NCI-H146 (cell line): ENCODE measurements at places on chromosomes 7 and 10.
A peak's percentile ranks its signal among the peaks of the same experiment; 100 is the strongest.

DNA sequence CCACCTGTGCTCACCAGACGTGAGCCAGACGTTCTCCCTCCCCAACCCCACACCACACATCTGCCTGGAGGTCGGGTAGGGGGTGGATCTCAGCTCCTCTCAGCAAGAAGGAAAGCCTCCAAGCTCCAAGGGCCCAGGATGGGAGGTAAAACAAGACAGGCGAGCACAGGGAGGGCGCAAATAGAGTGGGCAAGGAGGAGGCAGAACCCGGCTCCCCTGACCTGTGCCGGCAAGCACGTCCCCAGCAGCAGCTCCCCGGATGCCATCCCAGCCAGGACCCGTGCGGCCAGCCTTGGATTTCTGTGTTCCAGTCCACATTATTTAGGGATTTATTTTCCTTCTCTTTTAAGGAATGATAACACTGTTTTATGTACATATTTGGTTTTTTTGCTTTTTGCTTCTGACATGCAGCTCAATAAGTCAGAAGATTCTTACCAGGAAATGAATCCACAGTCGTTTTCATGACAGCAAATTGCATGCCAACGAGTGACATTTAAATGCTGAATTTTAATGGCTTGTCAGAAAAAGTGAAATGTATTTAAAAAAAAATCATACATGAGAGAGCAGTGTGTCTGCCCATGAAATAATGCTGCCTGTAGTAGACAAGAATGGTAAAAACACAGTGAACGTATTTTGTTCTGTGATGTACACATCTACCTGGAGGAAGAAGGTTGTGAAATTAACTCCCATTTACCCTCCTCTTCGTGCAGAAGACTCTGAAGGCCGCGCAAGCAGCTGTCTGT is 276.5 kb downstream of the PTPRN2 start:
- no peak for DNase-seq

- DNase-seq, result no peak
These were observed 98.9 kb upstream of the PRR15 start for GRCh38 chr7:29464753-29465152.

- DNase-seq, result peak; percentile 55
These were observed 100.7 kb upstream of the WAC start for GRCh38 chr10:28432210-28432676.

DNA sequence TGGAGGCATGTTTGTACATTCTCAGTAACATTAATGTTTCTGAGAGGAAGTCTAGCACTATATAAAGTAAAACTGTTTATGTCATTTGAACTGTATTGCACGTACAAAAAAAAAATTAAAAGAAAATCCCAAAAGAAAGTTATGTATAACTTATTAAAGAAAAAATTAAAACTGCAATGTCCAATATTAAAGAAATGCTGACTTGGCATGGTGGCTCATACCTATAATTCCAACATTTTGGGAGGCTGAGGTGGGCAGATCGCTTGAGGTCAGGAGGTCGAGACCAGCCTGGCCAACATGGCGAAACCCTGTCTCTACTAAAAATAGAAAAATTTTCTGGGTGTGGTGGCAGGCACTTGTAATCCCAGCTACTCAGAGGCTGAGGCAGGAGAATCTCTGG is 178.7 kb upstream of the VIPR2 start:
- no peak for DNase-seq

- peak; percentile 24 for DNase-seq
These were observed 70.4 kb upstream of the NFE2L3 start for GRCh38 chr7:26081638-26082037.
